Left colon (tissue), 2 donors: ENCODE measurements at places on chromosomes 3 and 15.

DNA sequence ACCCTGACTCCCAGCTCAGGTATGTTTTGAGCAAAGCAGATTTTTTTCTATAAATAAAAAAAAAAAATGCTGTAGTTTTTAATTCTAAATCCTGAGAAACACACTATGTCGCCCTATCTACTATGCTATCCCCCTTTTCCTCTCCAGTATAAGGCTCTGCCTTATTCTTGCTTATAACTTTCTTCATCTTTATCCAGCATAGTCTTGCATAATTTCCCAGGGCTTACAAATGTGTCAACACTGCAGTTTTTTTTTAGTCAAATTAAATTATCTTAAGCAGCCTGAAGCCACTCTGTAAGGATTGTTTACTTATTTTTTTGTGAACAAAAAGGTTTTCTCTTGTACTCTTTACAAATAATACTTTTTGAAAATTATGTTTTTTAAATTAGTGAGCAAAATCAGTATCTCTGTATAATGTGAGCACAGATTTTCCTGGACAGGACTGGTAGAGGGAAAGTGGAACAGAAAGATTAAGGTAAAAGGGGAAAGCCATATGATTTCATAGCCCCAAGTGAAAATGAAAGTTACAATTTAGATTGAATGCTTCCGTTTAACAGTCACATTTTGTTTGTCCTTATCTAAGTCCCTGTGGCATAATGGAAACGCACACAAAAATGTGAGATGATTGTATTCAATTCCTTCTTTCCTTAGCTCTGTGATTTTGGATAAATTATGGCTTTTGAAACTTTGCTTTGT, 5.6 kb upstream of the PYDC2 start:
- no peak for DNase-seq

DNA sequence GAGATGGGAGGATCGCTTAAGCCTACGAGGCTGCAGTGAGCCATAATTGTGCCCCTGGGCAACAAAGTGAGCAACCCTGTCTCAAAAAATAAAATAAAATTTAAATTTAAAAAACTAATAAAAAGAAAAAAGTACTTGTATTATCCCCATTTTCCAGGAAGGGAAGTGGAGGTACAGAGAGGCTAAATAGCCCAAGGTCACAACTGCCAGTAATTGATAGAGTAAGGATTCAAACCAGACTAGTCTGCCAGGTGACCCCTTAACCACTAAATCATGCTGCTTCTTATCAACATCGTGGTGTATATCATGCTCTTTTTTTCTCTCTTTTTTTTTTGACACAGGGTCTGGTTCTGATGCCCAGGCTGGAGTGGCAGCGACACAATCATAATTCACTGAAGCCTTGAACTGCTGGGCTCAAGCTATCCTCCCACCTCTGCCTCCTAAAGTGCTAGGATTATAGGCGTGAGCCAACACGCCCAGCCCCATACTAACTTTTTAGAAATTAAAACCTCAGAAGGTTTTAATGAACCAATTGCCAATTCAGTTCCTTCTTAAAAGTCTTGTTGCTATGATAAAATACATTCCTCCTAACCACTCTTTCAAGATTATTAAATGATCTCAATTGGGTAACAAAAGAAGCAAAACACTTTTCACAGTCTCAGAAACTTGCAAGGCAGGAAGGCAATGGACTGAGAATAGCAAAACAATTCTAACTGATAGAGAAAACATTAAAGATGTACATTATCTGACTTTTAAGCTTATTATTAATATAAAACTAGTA, 30.5 kb downstream of the HERC1 start:
- DNase-seq = no peak

GRCh38 chr3:149662240-149662887, 4.5 kb upstream of the WWTR1 start:
- DNase-seq = no peak

- no peak for DNase-seq
These were observed 190.8 kb upstream of the FAM3D start for GRCh38 chr3:58857402-58857801.

- no peak for DNase-seq
These were observed 13.8 kb upstream of the TEX264 start for GRCh38 chr3:51657234-51657633.

GRCh38 chr15:71238926-71239325, 123.7 kb downstream of the THSD4 start:
- no peak for DNase-seq

GRCh38 chr3:52176951-52177700, 20.8 kb upstream of the ALAS1 start:
- no peak for DNase-seq

- DNase-seq = peak; percentile 50
These were observed 827 bp downstream of the WNT5A start for GRCh38 chr3:55486101-55486856.

DNA sequence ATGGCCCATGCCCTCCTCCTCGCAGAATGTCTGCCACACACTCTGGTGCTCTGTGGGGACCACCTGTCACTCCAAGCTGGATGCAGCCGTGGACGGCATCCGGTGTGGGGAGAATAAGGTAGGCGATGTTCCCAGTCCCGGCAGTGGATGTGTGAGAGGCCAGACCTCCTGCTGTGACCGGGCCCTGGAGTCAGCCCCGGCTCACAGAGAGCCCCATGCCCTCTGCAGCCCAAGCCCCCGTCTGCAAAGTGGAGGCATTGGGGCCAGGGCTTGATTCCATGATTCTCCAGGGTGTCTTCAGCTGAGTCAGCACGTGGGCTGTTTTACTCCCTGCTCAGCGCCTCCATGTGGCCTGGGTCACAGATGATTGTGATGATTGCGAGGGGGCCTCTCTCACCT, 32.2 kb downstream of the GOLGA6L10 start:
- DNase-seq = no peak

DNA sequence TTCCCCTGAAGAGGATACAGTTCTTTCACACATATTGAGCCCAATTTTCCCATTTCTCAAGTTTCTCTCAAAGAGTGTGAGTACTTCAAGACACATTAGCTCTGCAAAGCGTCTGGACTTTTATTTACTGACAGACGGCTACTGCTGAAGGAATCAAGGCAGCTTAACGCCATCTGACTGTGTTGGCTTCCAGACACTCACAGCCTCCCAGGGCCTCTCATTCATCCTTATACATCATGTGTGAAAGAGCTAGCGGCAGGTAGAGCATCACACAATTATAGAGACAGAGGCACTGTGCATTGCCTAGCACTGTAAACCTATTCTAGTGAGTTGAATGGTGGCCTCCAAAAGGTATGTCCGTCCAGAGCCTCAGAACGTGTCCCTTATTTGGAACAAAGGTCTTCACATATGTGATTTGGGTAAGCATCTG, 284.1 kb upstream of the STT3B start:
- DNase-seq = no peak

DNA sequence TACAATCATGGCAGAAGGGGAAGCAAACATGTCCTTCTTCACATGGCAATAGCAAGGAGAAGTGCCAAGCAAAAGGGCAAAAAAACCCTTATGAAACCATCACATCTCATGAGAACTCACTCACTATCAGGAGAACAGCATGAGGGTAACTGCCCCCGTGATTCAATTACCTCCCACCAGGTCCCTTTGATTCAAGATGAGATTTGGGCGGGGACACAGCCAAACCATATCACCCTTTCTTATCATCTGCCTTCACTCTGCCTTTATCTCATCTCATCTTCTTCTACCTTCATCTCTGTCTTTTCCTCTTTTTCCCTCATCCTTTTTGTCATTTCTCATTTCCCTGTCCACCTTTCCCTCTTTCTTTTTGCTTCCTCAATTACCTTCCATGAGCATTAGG, 149.6 kb downstream of the AGBL1 start:
- no peak for DNase-seq

DNA sequence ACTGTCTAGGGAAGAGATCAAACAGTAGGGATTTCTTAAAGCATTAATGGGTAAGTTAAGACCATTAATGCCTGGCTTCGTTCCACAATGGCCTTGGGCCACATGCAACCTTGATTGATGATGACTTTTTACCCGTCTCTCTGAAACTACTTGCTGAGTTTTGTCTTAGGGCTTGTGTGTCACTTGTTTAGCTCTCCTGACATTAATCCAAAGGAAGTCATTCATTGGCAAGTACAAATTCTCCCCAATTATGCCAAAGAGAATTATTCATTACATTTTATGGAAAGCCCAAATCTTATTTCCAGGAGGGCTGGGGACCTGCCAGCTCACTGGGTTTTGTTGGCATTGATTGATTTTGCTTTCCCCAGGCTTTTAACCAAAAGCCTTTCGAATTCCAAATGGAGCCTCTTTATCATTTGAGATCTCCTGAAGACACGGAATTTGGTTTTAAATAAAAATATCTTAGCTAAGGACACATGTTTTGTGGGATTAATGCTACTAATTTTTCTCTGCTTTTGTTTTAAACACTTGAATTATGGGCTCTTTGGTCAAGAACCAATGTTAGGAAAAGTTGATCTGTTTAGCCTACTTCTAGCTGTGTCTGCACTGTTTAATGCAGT, 40.7 kb downstream of the SERPINI1 start:
- no peak for DNase-seq

- DNase-seq = no peak
These were observed 20.8 kb downstream of the CAND2 start for GRCh38 chr3:12817343-12817710.

GRCh38 chr3:43319794-43320193, 33.5 kb downstream of the SNRK start:
- DNase-seq = no peak

GRCh38 chr3:110568246-110568645, 503.4 kb upstream of the NECTIN3 start:
- DNase-seq = no peak

DNA sequence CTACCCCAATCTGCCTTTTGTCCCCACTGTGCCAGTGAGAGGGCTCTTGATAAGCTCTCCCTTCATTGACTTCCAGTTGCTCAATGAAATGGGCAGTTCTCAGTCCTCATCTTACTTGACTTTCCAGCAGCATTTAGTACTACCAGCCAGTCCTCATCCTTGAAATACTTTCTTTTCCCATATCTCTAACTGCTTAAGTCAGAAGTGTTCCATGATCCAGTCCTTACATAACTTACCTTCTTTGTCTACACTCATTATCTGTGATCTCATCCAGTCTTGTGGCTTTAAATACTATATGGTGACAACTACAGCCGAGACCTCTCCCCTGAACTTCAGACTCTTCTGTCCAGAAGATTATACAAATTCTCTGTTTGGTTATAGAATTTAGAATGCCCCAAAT, 28.7 kb downstream of the RARRES1 start:
- DNase-seq = no peak

GRCh38 chr15:50790778-50791453, 25.4 kb upstream of the SPPL2A start:
- DNase-seq = peak; percentile 49

GRCh38 chr3:118229196-118229595, 805.5 kb downstream of the IGSF11 start:
- DNase-seq = no peak

GRCh38 chr15:31344266-31344665, 17.6 kb downstream of the KLF13 start:
- DNase-seq = no peak

DNA sequence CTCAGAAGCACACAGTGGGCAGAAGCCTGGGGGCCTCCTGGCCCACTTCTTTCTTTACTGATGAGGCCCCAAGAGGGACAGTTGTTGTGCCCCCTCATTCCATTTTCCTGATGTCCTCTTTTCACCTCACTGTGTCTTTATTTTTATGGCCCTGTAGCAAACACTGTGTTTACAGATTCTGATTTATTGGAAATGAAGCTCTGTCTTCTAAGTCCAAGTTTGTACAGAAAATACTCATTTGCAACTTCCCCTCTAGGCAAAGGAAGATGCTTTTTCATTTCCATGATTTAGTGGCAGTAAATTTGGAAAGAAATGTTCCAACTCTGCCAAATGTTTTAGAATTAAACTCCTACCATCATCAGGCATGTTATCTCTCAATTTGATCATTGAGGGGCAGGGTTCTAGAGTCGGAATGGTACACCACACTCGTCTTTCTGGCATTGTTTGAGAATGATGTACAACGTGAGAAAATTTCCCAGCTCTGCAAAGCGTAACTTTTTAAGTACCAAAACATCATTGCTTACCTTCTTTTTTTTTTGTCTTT, 129.7 kb downstream of the ARNT2 start:
- no peak for DNase-seq

DNA sequence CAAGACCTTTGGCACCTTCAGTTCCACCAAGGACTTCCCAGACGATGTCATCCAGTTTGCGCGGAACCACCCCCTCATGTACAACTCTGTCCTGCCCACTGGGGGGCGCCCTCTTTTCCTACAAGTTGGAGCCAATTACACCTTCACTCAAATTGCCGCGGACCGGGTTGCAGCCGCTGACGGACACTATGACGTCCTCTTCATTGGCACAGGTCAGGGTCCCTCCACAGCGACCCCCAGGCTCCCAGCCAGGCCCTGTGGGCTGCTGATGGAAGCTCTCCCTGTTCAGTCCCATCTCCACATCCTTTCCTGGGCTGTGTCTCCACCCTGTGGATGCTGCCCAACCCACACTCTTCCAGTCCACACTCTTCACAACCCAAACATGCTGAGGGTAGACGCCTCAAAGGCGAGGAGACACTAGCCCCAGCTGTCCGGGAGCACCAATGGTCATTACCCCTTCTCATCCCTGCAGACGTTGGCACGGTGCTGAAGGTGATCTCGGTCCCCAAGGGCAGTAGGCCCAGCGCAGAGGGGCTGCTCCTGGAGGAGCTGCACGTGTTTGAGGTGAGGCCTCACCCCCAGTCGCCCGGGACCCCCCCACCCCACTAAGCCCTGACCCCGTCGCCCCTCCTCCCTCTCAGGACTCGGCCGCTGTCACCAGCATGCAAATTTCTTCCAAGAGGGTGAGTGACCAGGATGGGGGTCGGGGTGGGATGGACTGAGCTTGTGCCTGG, 4.3 kb upstream of the LSMEM2 start:
- DNase-seq = peak; percentile 68

GRCh38 chr3:36905545-36905944, 39.3 kb downstream of the TRANK1 start:
- DNase-seq = no peak

- no peak for DNase-seq
These were observed 116.9 kb upstream of the FOXB1 start for GRCh38 chr15:59887211-59887610.

GRCh38 chr15:67100124-67100791, 34.9 kb downstream of the SMAD3 start:
- DNase-seq = no peak

DNA sequence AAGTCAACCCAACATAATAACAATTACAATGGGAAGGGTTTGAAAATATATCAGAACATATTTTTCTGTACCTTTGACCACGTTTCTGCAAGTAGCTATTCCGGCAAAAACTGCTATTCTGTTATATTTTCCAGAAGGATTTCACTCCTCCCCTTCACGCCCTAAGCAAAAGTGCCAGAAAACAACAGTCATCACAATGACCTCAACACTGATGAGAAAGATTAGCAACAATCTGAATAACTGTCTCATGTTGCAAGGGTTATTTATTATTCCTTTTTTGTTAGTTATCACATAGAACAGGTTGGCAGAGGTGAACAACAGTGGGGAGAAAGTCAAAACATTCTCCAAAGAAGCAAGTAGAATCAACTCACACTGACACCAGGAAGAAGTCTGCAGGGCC, 269.4 kb upstream of the ARRDC4 start:
- DNase-seq = no peak

GRCh38 chr3:62876064-62876463, 848 bp upstream of the CADPS start:
- peak; percentile 73 for DNase-seq
